ENCODE measurements at places on chromosomes 7 and 10. TPM values are rescaled to one million over a fixed set of nuclear protein-coding genes. Genes with fewer than 3 reads are reported as not detected.

A1CF gene
- total RNA-seq = 0.15 TPM

HOXA1 gene
- total RNA-seq = 5.4 TPM

MUC12 gene
- 5.6 TPM for total RNA-seq

CALHM1 gene
- 0.16 TPM for total RNA-seq

DNA sequence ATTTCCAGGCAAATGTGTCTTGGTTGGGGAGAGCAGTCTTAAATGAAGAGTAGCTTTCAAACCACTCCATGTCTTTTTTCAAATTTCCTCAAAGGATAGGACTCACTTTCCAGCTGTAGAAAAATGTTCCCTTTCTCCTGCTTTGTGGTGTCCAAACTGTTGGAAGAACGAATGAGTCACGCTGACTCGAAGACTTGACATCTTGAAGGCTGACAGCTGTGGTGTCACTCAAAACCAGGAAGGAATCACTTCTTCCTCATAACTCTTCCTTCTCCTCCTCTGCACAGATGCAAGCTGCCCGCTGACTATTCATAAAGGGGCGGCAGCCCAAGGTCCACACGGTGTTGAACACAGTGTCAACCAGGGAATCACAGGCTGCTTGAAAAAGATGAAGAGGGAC is 19.2 kb downstream of the PLA2G12B start:
- ATAC-seq = no peak

DNA sequence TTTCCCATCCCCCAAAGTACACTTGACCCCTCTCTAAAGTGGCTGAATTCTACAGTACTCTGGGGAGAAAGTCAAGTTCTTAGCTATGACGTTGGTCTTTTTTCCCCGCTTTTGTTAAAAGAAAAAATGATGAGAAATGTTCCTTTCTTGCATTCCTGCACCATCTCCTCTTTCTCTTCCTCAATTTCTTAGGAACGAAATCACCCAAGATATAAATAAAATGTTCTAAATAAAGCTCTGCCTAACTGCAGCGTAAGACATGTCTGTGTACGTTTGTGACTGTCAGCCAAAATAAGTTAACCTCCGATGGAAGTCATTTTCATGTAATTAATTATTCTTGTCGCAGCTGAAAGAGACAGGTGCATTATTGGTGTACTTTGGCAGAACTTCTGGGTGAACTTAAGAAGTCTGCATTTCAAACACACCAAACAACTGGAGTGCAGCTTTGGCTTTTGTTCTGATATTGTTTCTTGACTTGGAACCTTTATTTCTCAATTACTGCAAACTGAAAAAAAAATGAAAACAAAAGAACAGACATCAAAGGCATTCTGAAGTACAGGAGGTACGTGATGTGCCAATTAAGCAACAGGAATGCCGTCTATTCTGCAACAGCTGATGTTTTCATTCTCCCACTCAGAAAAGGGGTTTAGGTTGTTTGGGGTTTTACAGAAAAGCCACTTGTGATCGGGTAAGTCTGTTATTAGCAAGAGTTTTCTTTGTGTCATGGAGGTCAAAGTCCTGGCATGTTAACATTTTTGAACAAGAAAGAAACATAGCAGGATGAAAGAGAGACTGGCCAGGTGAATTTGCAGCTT is 82.4 kb upstream of the SDK1 start:
- no peak for ATAC-seq

DNA sequence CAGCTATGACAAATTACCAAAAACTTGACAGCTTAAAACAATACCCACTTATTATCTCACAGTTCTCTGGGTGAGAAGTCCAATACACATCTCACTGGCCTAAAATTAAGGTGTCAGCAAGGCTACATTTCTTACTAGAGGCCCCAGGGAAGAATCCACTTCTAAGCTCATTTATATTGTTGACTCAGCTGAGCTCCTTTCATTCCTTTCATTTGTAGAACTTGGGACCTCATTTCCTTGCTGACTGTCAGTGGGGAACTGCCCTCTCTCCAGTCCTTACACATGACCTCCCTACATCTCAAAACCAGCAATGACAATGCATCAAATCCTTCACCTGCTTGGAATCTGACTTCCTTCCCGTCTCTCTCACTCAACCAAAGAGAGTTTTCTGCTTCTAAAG is 240.3 kb downstream of the IPMK start:
- no peak for ATAC-seq

- no peak for ATAC-seq
These were observed 122.5 kb downstream of the SLC25A13 start for GRCh38 chr7:96199421-96199820.

- ATAC-seq = peak; percentile 95
These were observed at the start of gene CC2D2B for GRCh38 chr10:95907456-95908253. Gene CC2D2B (plus strand): TSS chr10:95907975. CDS start chr10:95911324, 3,349 bp downstream.

GRCh38 chr7:27576360-27576944 is 86.2 kb downstream of the HIBADH start:
- peak; percentile 65 for ATAC-seq

- ATAC-seq = no peak
These were observed 21.3 kb downstream of the STMP1 start for GRCh38 chr7:135683609-135684008.

DNA sequence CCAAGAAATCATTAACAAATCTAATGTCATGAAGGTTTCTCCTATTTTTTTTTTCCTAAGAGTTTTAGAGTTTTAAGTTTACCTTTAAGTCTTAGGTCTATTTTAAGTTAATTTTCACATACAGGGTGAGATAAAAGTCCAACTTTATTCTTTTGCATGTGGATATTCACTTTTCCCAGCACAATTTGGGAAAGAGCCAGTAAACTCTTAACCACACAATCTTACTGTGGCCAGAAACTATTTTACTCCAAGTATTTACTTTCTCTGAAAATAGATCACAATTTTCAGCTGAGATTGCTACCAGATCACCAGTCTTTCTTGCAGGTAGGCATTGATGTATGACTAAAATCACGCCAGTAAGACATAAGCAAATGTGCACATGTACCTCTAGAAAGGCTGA is 728.5 kb downstream of the TNS3 start:
- ATAC-seq = no peak

GRCh38 chr7:87580636-87581035 is 20.0 kb downstream of the ABCB1 start:
- no peak for ATAC-seq

DNA sequence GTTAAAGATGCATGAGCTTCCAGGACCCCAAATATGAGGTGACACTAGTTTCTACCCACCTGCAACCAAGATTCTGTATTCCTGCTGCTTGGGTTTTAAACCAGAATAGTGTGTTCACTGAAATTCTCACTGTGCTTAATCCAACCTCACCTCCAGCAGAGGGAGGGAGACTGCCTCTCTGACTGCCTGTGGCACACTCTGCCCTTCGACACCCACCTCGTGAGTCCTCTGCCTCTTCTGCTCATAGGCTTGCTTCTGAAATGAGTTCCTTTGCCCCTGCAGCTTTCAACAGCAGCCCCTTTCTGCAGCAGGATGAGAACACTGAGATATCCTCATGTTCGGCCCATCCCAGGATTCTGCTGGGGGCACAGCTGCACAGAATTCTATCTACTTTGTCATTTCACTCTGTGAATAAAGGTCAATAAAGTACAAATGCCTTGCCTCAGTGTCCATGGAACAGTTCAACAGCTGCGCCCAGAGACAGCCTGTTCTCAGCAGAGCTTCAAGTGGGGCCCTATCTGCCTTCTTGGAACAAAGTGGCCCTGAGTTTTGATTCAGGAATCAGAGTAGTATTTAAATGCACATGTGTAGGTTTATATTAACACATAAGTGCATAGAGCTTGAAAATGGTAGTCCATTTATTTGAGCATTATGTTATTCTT is 632.5 kb downstream of the TNS3 start:
- peak; percentile 19 for ATAC-seq

GRCh38 chr7:137316648-137317353 is 26.7 kb downstream of the PTN start:
- peak; percentile 77 for ATAC-seq
